ENCODE measurements at places on chromosomes 5 and 9.
A peak's percentile ranks its signal among the peaks of the same experiment; 100 is the strongest.

DNA sequence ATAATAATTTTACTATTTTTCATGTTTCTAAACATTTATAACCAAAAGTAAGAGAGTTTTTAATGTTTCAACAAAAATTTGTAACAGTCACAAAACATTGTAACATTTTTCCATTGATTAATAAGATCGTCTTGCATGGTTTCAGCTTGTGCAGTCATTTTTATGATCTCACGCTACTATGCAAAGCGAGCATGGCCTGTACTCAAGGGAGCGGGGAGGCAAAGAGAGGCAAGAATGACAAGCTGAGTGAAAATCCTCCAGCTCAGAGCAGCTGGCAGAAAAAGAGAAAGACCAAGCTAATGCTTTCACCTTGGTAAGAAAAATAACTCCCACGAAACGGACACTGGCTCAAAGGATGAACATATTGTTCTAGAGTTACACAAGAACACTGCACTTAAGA lies 90.0 kb upstream of the SV2C start:
- peak; percentile 49 for DNase-seq

DNA sequence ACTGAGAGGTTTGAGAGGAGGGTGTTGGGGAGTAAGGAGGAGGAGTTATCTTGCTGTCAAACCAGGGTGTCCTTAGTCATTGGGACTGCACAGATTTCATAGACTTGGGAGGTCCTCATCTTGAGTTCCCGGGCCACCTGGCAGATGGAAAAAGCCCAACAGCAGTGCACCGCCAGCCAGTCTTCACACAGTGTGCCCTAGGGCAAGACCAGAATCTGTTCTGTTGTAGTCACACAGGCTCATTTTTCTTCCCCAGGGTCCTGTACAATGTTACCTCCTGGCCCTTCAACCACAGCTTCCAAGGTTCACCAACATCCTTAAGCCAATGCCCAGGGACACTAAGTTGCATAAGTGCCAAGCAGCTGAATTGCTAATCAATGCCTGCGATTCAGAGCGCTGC lies 21.0 kb downstream of the PLAC8L1 start:
- DNase-seq: no peak

DNA sequence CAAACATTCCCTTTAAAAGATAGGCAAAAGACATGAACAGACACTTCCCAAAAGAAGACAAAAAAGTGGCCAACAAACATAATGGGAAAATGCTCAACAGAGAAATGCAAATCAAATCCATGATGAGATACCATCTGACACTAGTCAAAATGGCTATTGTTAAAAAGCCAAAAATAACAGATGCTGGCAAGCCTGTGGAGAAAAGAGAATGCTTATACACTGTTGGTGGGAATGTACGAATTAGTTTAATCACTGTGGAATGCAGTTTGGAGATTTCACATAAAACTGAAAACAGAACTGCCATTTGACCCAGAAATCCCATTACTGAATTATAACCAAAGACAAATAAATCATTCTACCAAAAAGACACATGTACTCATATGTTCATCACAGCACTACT lies 58.3 kb upstream of the WDR41 start:
- no peak for DNase-seq

- DNase-seq: peak; percentile 55
Measured at GRCh38 chr9:130663977-130664250, 480 bp upstream of the PRDM12 start.

DNA sequence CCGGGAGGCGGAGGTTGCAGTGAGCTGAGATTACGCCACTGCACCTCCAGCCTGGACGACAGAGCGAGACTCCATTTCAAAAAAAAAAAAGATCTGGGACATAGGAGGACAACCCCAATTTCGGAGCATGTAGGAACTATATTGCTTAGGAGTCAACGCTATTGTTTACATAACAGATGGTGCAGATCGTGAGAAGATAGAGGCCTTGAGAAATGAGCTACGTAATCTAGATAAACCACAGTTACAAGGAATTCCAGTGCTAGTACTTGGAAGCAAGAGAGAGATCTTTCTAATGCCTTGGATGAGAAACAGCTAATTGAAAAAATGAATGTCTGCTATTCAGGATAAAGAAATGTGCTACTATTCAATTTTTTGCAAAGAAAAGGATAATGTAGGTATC lies 20.3 kb downstream of the TBC1D2 start:
- DNase-seq: no peak

- no peak for DNase-seq
Measured at GRCh38 chr5:180178531-180179441, 30.2 kb downstream of the RASGEF1C start.

GRCh38 chr5:139251695-139252288 lies 41.7 kb upstream of the MATR3 start:
- DNase-seq: no peak

DNA sequence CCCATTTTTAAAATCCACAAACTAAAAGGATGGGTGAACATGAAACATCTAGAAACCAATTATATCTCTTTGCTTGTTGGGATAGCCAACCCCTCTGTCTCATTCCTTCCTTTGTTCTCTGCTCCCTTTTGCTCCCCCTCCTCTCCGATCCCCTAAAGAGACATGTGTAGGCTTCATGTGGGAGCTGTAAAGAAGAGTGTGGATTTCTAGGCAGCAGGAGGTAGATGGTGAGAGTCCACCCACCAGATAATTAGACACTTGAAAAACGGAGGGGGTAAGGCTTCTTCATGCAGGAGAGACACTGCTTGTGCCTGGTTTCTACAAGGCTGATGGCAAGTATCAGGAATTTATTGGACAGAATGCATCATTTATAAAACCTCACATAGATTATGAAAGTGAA lies 27.3 kb upstream of the CFAP157 start:
- no peak for DNase-seq

- DNase-seq: no peak
Measured at GRCh38 chr9:99421369-99421768, 199.3 kb downstream of the SEC61B start.

DNA sequence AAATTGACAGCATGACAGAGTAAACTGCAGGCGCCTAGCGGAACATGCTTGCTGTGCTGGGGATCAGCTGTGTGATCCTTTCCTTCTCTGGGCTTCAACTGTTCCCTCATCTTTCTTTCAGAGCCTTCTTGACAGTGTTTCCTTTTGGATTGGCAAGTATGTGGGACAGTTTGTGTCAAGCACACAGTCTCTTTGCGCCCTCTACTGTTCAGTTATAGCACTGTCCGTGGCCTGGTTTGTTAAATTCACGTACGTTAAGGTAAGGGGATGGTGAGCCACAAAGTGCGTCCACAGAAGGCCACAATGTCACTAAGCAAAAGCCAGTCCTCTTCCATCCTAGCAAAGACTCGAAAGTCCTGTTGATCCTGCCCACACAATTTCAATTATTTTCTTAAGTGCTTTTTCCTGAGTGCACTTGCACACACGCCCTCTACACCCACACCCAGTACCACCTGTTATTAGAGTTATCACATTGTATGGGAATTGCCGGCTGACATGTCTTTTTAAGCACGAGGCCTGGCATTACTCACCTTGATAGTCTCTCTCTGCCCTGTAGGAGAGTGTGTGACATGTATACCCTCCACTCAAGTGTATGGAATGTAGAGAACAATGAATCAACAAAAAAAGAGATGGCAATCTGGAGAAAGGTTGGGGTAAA lies 22.5 kb upstream of the PTPN3 start:
- DNase-seq: peak; percentile 92

DNA sequence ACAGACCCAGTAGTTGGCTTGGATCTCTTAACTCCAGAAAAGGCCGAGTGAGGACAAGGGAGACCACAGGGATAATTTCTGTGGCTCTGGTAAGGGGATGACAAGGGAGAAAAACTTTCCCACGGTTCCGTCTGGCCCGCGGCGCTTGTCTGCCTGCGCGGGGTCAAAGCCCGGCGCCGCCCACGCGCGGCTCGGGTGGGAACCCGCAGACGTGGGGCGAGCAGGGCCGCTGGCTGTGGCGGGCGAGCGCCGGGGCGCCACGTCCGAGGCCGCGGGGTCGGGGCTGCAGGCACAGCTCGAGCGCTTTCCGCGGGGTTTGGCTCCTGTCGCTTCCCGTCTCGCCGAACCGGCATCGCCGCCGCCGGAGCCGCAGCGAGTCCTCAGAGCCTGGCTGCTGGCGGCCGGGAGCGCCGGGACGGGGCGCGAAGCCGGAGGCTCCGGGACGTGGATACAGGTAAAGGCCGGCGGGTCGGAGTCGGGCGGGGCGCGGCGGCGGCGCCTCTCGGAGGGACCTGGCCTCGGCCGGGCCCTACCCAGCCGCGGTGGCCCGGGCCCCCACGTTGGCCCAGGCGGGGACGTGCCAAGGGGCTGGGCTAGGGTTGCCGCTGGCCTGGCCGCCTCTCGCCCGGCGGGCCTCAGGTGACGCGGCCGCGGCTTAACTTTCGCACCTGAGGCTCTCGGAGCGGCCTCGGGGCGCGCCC lies at the start of gene RNF180:
TSS of gene RNF180 (plus strand) at position 344 of the 701 bp plus-strand sequence. CDS start 34,965 bp downstream, outside the sequence.
- DNase-seq: peak; percentile 87

DNA sequence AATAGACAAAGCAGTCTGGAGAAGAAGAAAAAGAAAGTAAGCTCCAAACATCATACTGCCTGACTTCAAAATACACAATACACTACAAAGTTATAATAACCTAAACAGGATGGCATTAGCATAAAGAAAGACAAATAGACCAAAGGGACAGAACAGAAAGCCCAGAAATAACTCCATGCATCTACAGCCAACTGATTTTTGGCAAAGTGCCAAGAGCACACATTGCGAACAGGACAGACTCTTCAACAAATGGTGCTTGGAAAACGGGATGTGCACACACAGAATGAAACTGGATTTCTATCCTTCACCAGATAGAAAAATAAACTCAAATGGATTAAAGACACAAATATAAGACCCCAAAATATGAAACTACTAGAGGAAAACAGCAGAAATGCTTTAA lies 66.6 kb upstream of the SPATA31E1 start:
- DNase-seq: peak; percentile 29

DNA sequence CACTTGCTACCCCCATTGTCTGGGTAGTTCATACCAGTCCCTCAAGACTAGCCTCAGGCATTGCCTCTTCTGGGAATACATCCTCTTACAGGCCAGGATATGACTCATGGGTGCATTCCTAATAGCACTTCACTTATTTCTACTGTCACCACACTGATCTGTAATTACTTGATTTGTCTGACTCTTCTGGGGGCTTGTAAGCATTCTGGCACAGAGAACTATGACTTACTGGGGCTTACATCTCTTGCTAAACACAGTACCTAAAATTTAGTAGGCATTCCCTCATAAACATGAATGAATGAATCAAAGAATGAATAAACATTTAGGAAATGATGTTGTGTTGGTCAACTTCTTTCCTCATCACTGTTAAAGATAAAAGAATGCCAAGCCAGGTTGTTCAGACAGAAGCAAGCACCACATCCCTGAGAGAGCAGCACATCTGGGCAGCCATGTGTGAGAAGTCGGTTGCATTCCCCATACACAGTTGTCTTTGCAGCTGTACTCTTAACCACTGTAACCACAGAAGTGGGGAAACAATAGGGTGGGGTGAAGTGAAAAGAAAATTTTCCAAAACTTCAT lies 27.6 kb downstream of the IL7R start:
- peak; percentile 67 for DNase-seq

- DNase-seq: no peak
Measured at GRCh38 chr5:68458416-68459021, 243.0 kb downstream of the PIK3R1 start.

DNA sequence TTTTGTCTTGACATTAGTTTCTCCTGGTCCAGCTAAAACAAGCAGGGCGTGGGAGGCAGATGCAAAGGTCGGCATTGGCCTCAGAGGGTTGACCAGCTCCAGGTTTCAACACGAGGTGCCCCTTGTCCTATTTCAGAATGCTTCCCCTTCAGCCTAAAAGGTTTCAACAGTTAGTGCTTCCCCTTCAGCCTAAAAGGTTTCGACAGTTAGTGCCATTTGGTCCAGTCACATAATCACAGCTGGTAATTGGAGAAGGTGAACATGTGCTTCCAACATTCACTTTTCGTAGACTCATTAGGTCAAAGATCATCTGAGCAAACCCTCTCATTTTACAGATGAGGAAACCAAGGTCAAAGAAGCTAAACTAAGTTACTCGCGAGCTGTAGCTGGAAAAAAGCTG lies 270.3 kb upstream of the MAP3K1 start:
- DNase-seq: no peak

DNA sequence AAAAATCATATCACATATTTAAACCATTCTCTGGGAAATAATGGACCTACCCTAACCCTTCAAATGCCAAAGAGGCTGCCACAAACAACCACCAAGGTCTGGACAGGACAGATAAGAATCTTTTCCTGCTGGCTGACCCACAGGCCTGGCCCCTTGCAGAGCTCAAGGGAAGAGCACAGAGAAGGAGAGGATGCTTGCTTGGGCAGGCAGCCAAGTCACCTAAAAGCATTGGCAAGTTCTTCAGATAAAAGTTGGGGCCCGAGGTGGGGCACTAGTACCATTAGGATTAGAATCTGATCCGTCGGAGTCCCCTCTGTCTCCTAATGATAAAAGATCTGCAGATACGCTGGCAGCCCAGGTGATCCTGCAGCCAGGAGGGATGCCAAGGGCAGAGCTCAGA lies 176.6 kb downstream of the GABBR2 start:
- no peak for DNase-seq

- DNase-seq: no peak
Measured at GRCh38 chr5:169893010-169893409, 87.3 kb downstream of the INSYN2B start.

DNA sequence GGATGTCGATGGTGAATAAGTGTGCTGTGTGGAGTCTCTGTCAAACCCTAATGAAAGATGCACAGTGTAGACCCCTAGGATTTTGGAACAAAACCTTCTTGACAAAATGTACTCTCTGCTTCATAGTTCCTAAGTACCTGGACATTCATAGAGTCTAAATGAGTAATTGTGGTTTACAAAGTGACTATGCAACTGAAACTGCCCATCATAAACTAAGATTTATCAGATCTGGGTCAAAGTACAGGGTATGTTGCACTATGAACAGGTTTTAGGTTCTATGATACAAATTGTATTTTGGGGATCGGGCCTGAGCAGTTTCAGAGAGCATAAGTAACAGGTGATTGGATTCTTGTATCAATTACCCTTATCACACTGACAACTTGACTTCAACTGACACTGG lies 79.4 kb downstream of the LURAP1L start:
- DNase-seq: no peak

DNA sequence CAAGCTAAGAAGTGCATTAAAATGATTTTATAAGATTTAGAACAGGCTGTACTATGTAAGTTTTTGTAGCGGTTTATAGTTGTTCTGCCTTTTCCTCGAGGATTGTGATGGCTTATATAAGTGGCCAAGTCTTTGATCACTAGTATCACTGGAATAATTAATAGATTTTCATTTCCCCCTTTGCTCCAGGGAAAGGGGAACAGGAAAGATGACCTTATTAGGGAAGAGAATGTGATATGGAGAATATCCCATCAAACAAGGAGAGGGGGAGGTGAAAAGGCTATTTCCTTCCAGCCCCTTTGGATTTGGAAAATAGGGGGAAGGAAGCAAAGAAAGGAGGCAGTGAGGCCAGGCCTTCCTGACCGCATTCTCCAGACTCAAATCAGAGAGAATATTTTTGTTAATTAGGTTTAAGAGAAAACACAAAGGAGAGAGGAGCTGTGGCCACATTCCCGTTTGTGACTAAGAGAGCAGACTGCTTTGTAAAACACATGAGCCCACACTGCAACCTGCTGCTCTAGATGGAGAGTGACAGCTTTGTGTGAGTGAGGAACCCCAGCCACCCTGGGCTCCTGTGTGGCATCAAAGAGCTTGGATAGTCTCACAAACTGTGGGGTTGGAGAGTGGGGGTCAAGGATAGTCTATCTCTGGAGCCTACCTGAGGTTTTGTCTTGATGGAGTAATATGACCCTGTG lies 359.5 kb downstream of the DTWD2 start:
- DNase-seq: peak; percentile 49

Data from eye (tissue), 1 donor.